ENCODE measurements at places on chromosomes 5 and 9.

- DNase-seq = no peak
These were observed 127.6 kb downstream of the ST8SIA4 start for GRCh38 chr5:100775533-100775855.

- no peak for DNase-seq
These were observed 188.9 kb upstream of the TNC start for GRCh38 chr9:115306865-115307264.

DNA sequence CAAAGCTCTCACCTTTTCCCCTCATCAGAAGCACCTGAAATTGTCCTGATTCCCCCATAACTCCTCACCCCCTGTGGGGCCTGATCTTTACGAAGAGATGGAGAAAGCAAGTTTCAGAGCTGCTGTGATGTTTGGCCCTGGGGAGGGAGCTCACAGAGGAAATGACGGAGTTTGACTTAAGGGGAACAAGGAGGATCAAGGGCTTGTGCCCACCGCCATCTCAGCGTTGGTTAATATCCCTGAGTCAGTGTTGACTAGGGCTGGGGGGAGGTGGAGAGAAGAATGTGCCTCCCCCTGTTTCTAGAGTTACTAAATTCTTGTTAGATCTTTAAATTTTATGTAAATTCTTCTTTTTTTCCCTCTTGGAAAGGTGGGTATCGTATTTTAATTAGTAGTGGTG lies 27.8 kb downstream of the FGF18 start:
- no peak for DNase-seq

- DNase-seq = no peak
These were observed 6.6 kb downstream of the OTULINL start for GRCh38 chr5:14588145-14588544.

GRCh38 chr5:122170620-122171019 lies 41.3 kb downstream of the ZNF474 start:
- DNase-seq = no peak

- DNase-seq = no peak
These were observed 1.3 kb downstream of the ERBIN start for GRCh38 chr5:65927503-65928321.

- no peak for DNase-seq
These were observed 148.2 kb upstream of the CHD1 start for GRCh38 chr5:99076723-99077640.

DNA sequence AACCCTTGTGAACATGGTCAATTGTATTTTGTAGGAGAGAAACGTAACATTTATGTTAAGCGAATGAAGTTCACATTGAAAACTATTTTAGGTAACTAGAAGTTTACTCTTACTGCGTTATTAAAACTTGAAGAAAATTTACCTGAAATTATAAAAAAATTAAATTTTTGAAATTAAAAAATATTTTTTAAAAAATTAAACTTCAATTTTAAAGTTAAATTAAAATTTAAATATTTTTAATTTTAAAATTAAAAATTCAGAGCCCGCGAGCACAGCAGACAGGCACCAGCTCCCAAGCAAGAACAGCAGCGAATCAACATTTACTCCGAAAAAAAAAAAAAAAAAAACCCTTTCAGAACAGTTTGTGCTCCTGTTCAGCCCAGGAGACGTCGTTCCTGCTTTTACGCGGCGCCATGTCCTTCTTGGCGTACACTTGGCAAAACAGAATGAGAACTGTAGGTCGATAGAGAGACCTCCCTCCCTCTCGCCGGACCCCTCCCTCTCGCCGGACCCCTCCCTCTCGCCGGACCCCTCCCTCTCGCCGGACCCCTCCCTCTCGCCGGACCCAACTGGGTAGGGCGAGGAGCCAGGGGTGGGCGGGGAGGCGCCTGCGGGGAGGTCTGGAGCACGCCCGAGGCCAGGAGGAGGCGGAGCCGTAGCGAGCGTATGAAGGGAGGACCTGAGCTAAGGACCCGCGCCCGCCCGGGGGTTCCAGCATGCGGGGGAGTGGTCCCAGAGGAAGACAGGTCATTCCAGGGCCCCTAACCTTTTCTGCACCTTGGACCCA lies 235.8 kb downstream of the ROR2 start:
- DNase-seq = peak; percentile 40

DNA sequence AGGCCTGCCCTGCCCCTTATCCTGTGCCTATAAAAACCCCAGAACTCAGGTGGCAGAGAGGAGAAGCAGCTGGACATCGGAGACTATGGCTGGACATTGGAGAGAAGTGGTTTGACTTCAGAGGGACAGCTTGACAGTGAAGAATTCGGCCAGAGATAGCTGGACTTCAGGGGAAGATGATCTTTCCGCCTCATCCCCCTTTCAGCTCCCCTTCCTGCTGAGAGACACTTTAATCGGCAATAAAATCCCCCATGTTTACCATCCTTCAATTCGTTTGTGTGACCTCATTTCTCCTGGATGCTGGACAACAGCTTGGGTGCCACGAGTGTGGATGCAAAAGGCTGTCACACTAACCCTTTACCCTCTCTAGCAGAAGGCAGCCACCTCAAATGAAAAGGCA lies 134.1 kb upstream of the TUT7 start:
- DNase-seq = no peak

Measured in SHP77 (cell line).